ENCODE measurements at places on chromosomes 1 and 21.

DNA sequence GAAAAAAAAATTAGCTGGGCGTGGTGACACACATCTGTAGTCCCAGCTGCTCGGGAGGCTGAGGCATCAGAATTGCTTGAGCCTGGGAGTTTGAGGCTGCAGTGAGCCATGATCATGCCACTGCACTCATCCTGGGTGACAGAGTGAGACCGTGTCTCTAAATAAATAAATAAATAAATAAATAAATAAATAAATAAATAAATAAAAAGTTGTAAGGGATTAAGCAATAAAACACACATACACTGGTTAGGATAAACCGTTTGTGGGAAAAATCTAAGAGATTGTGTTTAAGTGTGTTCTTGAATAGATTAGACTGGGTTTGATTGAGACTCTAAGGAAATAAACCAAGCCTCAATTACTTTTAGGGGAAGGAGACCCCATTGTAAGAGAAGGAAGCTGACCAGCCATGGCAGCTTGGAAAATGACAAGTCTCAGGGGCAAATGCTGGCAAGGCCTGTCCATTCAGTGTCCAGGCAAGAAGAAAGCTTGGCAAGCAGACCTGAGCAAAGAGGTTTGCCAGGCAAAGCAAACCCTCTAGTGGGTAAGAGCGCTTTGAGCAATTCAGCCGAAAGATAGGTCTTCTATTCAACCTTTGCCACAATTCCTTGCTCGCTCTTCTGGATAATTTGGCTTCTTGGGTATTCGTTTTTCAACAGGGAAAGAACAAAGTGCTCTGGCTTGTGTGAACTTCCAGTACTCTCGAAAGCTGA is 106.9 kb upstream of the SERBP1 start:
- DNase-seq, result no peak

- DNase-seq, result no peak
These were observed 6.2 kb downstream of the ARHGEF2 start for GRCh38 chr1:155971910-155972809.

- no peak for DNase-seq
These were observed 27.8 kb downstream of the RPAP2 start for GRCh38 chr1:92326681-92327080.

DNA sequence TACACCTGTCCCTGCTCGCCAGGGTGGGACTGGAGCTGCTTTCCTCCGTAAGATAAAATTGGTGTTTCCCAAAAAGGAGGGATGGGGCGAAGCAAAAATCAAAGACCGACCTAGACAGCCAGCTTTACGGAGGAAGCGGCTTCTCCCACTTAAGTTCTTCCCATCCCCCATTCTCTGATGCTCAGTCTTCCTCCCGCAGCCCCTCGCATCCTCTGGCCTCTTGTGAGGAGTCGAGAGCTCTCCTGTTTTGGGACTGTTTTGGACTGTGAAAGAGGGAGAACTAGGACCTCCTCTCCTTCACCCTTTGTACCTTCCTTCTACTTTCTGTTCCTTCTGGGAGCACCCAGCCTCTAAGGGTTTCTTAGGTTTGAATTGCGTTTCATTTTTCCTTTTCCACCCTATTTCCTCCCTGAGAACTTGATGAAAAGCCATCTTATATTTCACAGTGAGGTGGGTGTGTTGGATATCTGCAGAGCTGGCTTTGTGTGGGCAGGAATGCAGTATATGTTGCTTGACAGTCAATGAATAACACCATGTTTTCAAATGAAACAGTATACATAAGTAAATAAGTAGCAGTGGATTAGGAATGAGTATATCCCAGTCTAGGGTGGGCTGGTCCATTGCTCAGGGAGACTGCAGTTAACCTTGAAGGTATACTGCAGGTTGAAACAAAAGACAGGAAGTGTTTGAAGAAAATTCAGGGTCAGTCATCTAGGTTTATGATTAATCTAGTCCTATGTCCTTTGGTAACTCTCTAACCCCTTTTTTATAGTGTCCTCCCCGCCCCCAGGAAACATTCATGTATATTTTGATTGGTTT is 848 bp downstream of the CTTNBP2NL start:
- DNase-seq, result no peak

GRCh38 chr1:66764994-66765578 is 12.8 kb downstream of the DYNLT5 start:
- peak; percentile 64 for DNase-seq

DNA sequence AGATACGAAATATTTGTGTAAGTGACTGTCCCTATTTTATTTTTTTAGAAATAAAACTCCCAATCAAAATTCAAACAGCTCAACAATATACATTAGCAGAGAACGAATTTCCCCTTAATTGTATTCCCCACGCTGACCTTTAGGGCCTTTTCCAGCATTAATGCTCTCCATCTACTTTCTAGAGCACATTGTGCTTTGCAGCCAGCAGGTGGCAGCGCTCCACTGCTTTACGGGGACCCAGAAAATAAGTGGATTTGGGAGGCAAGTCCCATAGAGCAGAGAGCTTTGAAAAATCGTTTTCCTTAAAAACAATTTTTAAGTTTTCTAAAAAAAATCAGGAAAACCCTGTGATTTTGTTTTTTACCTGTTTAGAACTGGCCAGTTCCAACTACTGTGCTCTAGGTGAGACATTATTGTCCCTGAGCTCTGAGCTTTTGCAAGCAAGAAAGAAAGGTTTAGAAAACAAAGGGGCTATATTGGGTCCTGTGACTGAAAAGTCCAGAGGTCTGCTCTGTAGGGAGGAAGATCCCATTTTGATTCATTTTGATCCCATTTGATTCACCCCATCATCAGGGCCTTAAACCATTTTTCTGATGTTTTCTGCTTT is 144.4 kb upstream of the ZNF644 start:
- DNase-seq, result peak; percentile 38

DNA sequence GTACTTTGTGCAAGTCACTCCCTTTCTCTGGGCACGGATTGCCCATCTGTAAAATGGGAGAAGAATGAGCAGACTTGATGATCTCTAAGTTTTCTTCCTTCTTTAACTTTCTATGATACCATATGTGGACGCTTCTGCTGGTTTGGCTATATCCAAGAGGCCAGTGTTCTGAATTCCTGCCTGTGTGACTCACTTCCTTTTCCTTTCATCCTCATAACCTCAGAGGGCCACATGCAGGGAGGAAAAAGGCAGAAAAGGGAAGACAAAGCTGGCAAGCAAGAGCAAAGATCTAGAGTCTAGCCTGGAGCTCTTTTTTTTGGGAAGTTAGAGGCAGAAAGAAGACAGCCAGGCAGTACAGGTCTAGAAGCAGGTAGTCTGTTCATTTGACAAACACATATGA is 151.2 kb downstream of the OMA1 start:
- DNase-seq, result no peak

DNA sequence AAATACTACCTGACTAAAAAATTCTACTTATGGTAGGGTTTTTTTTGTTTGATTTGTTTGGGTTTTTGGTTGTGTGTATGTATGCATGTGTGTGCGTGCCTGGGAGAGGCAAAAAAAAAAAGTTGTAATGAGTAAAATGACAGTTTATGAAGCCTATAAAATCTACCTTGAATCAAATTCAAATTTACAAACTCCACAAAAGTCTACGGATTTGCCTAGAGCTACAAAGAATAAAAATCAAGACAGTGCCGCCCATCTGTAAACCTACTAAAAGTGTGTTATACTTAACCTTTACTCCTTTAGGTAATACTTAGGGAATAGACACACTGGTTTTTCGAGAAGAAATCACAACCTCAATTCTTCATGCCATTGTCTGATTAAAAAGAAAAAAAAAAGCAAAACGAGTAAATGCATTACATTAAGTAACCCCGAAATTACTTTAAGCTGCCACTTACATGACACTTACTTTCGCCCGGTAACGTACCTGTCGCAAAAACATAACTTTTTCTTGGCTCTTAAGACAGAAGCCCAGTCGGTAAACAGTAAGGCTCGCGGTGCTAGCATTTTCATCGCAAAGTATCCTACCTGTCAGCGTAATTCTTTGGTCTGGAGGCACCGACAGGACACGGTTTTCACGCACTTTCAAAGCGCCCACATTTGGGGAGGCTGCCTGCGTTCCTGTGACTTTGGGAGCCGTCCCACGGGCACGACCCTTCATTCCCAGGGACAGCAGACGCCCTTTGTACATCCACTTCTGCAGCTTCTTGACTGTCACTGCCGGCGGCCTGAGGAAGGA is 951 bp downstream of the SYDE2 start:
- DNase-seq, result no peak

DNA sequence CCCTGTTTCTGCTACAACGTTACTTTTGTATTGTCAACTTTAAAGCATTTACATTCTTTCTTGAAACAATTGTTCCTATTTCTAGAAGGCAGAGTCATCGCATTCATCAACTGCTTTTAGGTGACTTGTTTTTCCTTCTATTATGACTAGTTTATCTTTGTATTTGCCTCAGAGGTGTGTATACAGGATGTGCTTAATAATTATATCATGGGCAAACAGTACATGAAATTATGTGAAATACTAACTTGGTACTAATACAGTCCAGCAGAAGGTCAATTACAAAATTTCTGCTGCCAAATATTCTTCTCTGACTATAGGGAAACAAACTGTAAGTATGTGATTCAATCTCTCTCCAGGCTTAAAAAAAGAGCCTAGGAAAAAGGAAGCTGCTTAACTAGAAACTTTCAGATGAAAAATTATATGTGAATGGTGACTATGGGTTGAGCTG is 101.6 kb downstream of the C4BPA start:
- DNase-seq, result no peak

DNA sequence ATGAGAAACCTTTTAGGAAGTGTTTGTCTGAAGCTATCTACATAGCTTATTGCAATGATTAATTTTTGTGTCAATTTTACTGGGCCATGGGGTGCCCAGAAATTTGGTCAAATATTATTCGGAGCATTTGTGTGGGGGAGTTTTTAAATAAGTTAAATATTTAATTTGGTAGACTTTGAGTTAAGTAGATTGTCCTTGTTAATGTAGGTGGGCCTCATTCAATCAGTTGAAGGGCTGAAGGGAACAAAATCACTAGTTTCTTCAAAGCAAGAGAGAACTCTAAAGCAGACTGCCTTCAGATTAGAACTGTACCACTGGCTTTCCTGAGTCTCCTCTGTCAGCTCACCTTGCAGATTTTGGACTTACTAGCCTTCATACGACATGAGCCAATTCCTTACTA is 1008.6 kb upstream of the ADAMTS5 start:
- no peak for DNase-seq

GRCh38 chr21:42524341-42525028 is 10.8 kb downstream of the SLC37A1 start:
- DNase-seq, result peak; percentile 62

- no peak for DNase-seq
These were observed 29.7 kb downstream of the LGR6 start for GRCh38 chr1:202223121-202223860.

GRCh38 chr21:30615199-30615598 is 1.0 kb upstream of the KRTAP20-1 start:
- DNase-seq, result no peak

GRCh38 chr1:221881805-221882581 is 140.1 kb upstream of the DUSP10 start:
- no peak for DNase-seq

DNA sequence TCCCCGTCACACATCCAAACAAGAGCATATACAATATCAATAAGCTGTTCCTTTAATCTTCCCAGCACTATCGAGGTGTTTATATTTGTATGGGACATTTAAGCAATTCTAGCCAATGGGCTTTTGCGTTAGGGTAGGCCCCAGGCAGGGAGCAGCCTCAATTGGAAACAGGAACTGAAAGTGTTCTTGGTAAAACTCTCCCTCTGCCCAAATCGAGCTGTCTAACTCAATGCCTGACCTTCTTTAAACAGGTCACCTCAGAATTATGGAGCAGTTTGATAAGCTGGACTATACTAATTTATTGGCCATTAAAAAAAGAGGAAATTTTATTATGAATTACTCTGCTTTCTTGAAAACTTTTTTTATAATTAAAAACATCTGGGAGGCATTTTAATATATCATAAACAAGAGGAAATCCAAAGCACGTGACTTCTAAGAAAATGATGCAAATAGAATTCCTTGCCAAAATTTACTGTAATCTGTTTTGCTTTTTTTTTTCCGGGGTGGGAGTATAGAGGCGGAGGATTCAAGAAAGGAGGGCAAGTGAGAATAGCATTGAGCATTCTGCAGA is 498.1 kb downstream of the LMO4 start:
- peak; percentile 3 for DNase-seq

- DNase-seq, result no peak
These were observed 6.1 kb downstream of the AK2 start for GRCh38 chr1:33030575-33030974.

- DNase-seq, result no peak
These were observed 104.6 kb downstream of the PLXNA2 start for GRCh38 chr1:208139434-208140045.

DNA sequence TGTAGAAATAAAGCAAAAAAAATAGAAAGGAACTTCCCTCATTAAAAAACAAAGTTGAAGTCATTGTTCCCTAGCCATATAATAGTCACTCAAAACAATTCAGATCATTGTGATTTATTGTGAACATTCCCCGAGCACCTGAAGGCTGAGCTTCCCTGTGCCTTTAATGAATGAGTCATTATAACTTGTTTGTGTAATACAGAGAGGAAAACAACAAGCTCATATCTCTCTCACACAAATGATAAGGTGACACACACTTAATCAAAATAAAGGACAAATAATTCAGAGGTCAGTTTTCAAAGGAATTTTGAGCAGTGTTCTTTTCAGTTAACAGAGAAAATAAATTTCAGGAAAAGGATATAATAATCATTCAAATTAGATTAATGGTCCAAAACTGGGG is 326.2 kb downstream of the DUSP10 start:
- DNase-seq, result no peak

DNA sequence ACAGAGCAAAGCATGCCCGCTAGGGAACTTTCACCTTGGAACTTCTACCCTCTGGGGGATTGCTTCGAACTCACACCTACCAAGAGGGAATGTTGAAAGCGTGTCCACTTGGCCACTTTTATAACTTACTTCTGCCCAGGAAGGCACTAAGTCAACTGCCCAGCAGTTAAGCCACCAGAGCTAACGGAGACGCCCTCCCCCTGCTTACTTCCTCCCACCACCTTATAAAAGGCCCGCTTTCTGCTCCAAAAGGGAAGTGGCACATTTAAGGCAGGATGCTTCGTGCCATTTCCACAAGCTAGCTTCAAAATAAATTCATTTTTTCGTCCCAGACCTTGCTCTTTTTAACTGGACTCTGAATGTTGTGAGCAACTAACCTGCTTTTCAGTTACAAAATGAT is 3.2 kb upstream of the AK2 start:
- no peak for DNase-seq

DNA sequence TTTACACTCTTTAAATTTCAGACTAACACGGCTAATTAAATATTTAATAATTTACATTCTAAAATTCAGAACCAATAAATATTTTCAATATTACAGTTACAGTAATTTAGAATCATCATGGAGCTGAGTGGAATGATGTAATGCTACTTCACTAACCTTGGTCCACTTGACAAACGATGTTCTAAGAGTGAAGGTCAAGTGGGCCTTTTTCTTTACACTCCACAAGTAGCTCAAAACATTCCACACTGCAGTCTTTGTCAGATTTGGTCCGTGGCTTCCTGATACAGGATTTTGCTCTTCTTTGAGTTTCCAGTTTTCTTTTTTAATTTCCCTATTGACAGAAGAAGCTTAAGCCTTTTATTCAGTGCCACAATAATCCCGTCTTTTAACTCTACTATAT is 164.6 kb upstream of the NRIP1 start:
- DNase-seq, result no peak

- no peak for DNase-seq
These were observed 67.8 kb downstream of the FASLG start for GRCh38 chr1:172726740-172727139.

GRCh38 chr1:1541956-1542765 is 1.7 kb upstream of the TMEM240 start:
- no peak for DNase-seq
